ENCODE measurements at places on chromosomes 3 and 15.

DNA sequence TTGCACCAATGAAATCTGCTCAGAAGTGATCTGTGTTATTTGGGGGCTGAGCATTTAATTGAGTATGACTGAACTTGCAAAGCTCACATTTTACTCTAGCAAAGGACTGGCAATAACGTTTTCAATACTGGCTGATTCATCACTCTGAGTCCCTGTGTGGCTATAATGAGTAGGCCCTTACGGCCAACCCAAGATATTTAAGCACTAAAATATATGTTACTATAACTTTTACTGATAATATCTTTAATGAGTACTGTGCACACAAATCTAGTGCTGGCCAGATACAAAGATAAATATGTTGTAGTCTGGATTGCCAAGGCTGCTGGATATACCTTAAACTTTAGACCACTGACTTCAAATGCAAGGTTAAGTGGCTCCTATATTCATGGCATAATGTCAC, 436.4 kb upstream of the KCNMB2 start:
- no peak for DNase-seq

- DNase-seq: no peak
Measured at GRCh38 chr3:169505577-169506230, 157.8 kb downstream of the MECOM start.

DNA sequence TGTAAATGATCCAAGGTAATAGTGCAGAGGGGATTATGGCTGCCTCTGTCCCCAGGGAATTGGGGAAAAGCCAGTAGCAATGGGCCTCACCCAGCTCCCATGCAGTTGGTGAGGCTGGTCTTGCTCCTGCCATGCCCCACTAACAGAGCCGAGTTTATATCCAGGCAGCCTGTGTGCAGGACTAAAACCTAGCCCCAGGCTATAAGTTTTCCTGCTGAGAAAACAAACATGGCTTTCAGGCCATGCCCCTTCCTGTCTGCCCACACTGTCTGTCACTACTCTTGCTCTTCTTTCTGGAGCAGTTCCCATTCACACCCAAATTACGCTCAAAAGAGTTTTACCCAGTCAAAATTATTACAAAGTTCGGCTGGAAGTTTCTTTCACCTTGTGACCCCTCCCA, 73.5 kb upstream of the SPATA16 start:
- DNase-seq: no peak

GRCh38 chr15:28110481-28110881, 11.4 kb upstream of the OCA2 start:
- DNase-seq: no peak

GRCh38 chr3:27095553-27096222, 273.5 kb downstream of the NEK10 start:
- DNase-seq: no peak
